ENCODE measurements at places on chromosomes 7 and 10.

DNA sequence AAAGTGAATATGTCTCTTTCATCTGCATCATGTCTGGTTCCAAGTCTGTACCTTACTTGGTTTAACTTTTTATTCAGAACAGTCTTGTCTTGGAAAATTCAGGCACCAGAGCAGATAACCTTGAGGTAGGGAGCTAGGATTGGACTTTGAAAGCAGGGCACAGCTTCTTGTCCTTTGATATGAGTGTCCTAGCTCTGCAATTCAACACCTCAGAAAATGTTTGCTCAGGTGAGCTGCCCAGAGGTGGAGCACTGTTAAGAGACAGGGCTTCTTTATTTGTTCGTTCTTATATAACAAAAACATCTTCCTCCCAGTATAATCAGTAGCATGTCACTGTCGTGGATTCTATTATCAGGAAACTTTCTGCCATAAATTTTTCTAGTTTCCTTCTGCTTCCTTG, 118.3 kb downstream of the LRRC4 start:
- no peak for DNase-seq

DNA sequence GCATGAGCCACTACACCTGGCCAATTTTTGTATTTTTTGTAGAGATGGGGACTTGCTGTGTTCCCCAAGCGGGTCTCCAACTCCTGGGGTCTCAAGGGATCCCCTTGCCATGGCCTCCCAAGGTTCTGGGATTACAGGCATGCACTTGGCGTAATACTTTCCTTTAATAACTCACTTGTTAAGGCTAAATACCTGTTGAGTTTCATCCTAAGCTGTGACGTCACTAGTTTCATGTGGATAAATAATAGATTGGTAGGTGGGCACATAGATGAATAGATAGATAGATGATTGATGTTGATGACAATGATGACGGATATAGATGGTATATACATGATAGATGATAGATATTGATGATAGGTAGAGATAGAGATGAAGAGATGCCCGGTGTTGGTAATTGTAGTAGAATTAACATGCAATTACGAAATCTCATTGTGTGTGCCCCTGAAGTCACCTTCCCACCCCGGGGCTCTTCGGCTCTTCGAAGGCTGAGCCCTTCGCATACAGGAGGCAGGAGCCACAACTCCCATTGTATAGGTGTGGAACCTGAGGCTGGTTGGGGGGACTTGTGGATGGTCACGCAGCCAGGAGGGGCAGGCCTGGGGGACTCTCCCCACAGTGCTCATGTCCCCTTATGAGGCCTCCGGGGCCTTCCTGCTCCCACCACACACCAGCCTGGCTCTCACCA, 2.6 kb downstream of the GRIFIN start:
- DNase-seq = no peak

- DNase-seq = no peak
Observed at GRCh38 chr7:135519233-135519688, 9.4 kb upstream of the CNOT4 start.

DNA sequence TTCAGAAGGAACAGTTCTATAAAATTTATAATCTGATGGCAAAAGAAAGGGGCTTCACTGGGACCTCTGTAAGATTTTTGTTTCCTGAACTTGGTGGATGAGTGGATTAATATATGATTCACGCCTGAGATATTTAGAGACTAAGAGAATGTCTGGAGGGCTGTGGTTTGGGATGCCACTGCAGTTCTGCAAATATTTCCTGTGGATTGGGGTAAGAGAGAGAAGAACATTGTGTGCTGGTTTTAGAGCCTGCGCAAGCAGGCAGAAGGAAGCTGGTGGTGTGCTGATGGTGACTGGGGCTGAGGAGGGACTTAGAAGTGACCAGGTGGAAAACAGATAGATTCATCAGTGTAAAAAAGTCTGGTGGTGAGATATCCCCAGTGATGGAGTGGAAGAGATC, 87.0 kb downstream of the SUGCT start:
- DNase-seq = peak; percentile 96

DNA sequence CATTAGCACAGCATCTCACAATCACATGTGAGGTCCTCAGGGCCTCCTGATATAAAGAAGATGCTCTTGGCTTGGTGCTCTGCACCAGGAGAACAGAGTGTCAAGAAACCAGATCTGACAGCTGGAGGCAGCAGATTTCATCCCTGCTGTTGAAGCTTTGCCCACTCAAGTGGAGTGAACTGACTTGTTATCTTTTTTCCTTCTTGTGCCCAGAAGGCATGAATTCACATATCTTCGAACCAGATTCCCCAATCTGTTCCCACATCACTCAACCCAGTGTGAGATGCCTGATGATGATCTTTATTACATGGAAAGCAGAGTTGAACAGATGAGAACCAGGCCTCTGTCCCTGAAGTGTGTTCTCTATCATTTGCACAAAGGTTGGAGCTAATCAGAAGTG, 521.0 kb downstream of the SORCS1 start:
- DNase-seq = no peak

- DNase-seq = no peak
Observed at GRCh38 chr7:155538293-155538692, 8.1 kb downstream of the CNPY1 start.

- peak; percentile 45 for DNase-seq
Observed at GRCh38 chr7:149719050-149719899, 54.1 kb downstream of the ZNF467 start.

- DNase-seq = peak; percentile 5
Observed at GRCh38 chr10:131850383-131850870, 50.4 kb upstream of the PPP2R2D start.

DNA sequence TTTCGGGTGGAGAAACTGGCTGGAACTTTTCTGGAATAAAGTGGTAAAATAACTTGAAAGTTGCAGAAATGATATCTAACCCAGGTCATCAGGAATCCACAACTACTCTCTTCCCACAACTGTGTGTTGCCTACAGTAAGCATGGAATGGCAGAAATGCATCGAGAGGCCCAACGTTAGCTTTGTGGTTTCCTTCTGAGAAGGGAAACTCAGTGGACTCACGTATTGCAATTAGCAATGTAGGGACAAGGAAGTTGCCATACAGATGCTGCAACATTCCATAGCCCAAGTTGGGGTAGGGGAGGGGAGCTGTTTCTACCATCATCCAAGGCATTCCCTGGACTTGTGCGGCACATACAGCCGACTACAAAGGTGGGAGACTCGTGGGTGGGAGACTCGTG, 1.9 kb downstream of the PON1 start:
- DNase-seq = peak; percentile 55

- no peak for DNase-seq
Observed at GRCh38 chr10:71965623-71966022, 1.4 kb downstream of the CHST3 start.

- no peak for DNase-seq
Observed at GRCh38 chr10:100858747-100859483, 53.8 kb upstream of the SLF2 start.

- DNase-seq = peak; percentile 1
Observed at GRCh38 chr7:87784424-87784823, 91.7 kb downstream of the SLC25A40 start.

GRCh38 chr10:75049316-75050148, 61.9 kb upstream of the SAMD8 start:
- DNase-seq = no peak

- DNase-seq = no peak
Observed at GRCh38 chr10:29522918-29523317, 111.9 kb downstream of the SVIL start.

DNA sequence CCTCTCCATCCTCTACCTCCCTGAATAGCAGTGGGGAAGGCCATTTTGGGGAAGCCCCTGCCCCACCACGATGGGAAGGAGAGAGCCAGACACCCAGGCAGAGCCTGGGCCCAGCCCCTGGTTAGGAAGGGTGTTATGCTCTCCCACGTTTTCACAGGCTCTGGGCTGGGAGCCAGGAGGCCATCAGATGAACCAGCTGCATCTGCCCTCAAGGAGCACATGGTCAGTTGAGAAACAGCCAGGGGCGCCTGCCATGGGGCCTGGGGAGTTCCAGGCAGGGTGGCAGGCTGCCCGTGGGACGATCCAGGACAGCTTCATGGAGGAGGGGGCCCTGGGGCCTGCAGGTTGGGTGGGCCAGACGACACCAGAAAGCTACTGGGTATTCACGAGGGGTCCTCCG, 47.5 kb downstream of the CAMK2B start:
- peak; percentile 6 for DNase-seq

- no peak for DNase-seq
Observed at GRCh38 chr7:28488061-28488791, 75.9 kb downstream of the CREB5 start.

DNA sequence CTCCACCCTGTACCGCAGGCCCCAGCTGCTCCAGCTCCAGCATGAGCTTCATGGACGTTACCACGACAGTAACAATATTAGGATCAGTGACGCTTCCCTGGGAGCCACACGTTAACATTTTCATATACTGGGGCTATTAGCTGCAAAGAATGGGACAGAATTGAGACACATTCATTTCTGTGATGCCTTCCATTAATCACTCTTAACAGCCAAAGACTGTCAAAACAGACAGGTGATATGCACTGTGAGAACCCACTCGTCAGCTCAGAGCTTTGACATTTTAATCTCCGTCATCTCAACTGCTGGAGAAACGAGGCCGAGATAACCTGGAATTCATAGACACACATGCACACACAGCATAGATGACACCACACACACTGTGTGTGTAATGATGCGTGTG, 408.4 kb upstream of the SHH start:
- no peak for DNase-seq

DNA sequence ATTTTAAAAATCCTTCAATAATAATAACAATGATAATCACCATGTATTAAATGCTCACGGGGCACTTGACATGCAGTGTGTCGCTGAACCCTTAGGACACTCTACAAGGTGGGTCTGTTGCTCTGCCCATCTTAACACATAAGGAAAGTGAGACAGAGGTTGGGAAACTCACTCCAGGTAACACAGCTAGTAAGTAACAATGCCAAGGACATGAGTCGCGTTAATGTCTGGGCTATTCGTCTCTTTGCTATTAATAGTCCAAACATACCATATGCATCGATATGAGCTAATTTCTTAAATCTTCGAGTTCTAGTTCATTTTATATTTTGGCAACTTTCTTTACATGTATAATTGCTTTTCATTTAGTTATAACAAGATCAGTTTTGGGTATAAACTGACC, 79.5 kb downstream of the BEND7 start:
- no peak for DNase-seq

Data from AG10803 (cell line).